ENCODE measurements at places on chromosomes 7 and 10.

- no peak for DNase-seq
Measured at GRCh38 chr7:36497775-36498174, 108.1 kb downstream of the ANLN start.

DNA sequence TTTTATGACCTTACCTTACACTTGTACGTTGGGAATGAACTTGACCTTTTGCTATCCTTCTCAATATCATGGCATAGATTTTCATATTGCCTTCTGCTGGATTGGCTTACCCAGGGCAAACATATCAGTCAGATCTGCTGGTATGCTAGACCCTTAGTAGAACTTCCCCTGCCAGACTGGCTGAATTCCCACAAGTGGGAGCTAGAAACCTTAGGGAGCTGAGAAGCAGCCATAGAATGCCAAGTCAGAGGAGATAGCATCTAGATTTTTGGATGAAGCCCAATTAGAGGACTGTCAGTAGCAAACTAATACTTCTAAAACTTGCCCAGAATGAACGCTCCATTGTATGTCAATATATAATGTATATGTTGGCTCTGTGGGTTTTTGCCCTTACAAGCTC lies 385.0 kb downstream of the NXPH1 start:
- no peak for DNase-seq

DNA sequence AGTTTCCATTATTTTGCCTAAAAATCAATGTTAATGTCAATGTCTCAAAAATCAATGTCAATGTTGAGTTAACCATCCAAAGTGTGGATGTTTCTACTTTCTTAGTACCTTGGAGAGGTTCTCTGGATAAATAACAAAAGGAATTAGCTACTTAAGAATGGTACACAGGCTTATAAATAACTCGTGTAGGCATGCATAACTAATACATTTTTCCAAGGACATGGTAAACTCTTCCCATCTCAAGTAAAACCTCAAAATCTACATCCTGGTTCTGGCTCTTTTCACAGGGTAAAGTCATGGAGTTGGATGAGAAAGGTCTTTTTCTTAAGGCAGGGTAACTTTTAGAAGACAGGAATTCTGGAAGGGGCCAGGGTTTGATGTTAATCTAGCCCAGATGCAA lies 59.9 kb downstream of the CAV1 start:
- no peak for DNase-seq

DNA sequence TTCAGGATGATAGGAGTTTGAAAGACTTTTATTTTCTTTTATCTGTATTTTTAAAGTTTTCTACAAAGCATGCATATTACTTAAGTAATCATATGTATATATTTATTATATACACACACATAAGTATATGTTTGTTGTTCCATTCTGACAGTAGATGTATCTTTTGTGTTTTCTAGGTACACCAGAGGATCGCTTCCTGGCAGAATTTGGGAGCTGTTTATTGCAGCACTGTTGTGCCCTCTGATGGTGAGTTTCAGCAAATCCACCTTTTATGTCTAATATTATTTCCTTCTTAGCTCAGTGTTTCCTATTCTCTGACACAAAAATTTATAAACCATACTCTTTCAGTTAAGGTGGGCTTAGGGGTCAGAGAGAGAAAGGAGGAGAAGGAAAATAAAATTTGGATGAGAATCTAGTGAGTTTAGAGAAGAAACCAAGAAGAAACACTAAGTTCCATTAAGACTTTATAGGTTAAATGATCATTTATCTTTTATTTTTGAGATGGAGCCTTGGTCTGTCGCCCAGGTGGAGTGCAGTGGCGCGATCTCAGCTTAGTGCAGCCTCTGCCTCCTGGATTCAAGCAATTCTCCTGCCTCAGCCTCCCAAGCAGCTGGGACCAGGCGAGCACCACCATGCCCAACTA lies 59.2 kb upstream of the OIT3 start:
- peak; percentile 41 for DNase-seq

DNA sequence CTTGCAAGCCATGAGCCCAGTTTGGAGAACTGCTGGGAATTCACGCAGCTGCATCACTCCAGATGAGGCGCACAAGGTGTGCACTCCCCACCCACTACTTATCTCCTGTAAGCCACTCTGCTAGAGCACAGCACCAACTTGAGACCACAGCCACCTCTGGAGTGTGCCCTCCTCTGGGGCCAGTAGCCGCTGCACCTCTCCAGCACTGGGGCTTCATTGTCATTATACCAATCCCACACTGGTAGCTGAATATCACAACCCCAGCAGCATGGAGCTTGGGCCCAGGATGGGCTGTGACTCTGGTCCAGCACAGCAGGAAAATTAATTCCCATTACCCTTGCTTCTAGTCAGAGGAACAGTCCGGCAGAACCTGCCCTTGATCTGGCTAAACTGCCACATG lies 125.6 kb downstream of the LSM5 start:
- no peak for DNase-seq

DNA sequence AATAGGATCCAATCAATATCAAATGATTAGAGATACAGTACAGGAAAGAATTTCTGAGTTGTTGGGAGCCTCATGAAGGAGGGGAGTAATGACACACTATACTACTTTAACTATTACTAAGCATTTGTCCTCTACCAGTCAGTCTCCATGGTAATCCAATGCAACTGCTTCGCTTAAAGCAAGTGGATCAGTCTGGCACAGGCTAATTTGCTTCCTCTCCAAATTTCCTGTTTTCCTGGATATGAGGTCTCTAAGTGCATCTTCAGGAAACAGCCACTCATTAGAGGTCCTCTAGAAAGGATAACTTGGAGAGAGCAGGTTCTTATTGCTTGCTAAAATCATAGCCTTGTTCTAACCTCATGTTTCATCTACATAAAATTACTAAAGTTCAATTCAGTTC lies 8.4 kb upstream of the SEPTIN7 start:
- peak; percentile 19 for DNase-seq

DNA sequence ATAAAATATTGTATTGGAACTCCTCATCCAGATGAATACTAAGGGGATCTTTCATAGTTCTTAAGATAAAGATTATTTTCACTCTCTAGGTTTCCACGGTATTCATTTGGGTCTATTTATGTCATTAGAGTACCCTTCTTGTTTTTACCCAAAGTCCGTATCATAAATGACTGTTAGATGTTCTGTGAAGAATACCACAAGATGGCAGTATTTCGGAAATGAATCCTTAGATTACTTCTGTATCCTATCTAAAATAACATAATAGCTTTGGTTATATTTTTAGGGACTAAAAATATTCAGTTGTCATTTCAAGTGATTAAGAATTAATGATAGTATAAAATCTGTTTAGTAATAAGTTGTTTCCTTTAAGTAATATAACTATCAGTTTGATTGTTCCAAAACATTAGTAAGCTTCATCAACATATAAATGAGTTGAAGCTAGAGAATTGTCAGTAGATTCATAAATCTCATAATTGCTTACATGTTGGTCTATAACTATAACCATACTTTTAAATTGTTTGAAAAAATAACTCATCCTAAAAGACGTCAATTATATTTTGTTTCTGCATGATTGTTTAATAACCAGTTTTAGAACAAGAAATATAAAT lies 337.5 kb upstream of the KCND2 start:
- DNase-seq = no peak

DNA sequence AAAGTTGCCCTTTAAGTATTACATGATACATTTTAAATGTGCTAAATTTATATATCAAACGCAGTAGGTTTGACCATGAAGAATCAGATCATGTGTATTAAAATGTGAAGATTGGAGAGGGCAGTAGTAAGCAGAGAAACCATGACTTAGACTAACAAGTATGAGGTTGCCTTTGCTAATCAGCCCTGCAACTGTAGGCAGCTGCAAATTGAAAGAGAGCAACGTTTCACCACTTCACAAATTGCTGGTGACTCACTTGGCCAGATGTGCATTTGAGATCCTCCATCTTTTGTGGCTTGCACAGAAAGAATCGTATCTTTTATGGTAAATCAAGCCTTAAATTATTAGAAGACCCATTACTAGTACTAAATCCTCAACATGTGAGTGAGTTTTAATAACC lies 10.1 kb upstream of the SEMA3A start:
- DNase-seq = no peak

DNA sequence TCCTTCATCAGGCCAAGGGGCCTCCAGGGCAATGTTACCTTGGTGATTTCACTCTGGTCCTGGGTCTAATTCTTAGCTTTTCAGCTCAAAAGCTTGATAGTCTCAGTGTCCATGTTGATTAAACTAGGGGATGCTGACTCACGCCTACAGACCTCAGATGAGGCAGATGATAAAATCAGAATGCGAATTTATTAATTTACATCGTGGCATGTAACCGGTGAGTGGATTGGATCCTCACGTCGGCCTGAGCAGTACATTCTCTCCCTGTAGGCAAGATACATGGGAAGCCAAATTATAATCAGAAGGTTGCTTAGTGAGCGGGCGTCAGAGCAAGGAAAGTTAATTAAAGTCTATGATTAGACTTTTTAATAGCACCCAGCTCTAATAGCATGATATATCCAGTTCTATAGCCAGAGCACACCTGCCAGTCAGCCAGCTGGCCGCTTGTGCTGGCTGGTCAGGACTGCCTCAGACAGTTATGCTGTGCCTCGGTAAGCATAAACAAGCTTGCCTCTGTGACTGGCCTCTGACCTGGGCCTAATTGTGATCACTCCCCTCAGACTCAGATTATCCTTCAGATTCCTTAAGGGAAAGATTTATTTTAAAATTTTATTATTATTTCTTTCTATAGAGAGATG lies 20.2 kb upstream of the CPA5 start:
- no peak for DNase-seq

DNA sequence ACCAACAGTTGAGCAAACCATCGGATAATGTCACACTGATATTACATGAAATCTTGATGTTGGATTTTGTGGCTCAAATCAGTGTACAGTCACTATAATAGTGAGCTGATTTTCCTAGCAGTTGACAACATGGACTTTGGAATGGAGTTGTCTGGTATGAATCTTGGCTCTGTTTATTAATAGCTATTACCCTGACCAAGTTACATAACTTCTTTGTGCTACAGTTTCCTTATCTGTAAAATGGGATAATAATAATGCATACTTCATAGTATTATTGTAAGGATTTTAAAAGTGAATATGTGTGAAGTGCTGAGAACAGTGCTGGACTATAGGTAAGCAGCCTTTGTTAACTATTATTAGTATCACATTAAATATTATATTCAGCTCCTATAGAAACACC lies 26.1 kb upstream of the ANLN start:
- no peak for DNase-seq

DNA sequence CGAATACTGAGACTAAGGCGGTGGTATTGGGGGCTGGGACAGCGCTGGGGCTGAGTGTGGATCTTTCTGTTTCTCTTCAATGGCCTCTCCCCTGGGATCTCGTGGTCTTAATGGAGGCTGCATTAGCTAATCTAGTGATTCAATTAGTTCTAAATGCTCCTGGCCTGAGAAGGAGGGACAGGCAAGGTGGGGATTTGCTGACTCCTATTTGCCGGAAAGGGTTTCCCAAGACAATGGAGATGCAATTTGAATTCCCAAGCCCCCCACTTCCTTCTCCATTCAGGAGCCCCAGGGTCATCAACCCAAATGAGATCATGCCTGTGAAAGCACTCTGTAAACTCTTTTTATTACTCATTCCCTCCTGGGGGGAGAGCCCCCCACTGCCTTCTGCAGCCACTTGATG lies 111.7 kb upstream of the PLXNA4 start:
- no peak for DNase-seq

DNA sequence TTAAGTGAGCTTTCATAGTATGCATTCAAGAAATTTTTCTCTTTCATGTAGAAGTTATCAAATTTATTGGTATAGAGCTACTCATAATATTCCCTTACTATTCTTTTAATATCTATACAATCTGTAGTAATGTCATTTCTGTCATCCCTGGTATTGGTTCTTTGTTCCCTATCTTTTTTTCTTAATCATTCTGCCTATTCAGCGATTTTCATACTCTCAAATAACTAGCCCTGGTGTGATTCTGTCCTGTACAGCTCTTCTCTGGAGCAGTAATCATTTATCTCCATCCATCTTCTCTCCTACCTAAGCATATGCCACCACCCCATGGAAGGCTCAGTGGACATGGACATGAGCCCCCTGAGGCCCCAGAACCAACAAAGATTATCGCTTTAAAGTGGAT lies 213.2 kb upstream of the NEBL start:
- DNase-seq = no peak

DNA sequence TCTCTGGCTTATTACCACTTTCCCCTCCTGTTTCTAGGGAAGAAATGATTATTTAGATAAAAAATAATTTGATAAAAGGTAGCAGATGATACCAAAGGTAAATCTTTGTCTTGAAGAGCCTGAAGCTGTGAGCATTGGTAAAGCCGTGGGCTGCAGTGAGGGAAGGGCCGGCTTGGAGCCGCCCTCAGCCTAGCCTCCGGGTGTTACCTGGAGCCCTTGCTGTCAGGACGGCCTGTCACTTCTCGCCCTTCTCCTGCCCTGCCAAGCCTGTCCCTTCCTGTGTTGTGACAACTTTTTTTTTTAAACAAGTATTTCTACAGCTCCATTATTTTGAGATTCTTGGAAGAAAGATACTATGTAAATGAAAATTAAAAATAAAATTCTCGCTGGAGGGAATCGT lies 7.0 kb downstream of the CUX1 start:
- no peak for DNase-seq

GRCh38 chr10:91409869-91410637 lies at the start of gene HECTD2:
TSS of gene HECTD2 (plus strand) at chr10:91410344. CDS start at chr10:91410439, 95 bp downstream.
- peak; percentile 84 for DNase-seq

DNA sequence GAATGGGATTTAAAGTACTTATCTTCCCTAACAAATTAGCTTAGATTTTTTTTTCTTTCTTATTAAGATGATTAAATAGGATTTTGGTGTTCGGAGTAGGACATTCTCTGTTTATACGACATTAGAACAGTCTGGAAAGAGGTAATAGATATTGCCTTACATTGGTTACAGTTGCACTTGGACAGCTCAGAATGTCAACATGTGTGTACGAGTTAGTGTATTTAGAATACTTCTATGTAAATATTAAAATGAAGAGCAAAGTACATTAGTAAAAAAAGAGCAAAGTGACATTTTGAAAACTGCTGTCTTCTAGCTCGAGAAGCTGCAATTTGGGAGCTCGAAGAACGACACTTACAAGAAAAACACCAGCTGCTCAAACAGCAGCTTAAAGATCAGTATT lies 51.5 kb downstream of the SLK start:
- DNase-seq = no peak

DNA sequence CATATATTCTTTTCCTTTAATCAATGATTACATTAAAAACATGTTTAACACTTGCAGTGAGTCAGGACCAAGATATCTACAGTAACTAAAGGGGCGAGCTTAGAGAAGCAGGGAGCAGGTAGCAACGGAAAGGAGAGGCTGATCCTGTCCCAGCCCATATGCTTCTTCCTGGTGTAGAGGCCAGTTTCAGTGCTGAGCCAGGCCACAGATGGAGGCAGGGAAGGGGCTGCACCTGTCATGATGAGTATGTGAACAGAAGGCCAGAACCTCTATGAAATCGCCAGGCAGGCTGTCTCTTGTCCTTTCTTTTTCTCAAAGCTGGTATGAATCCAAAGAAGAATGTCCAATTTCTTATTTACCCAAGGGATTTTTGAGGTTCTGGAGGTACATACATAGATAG lies 16.3 kb downstream of the REEP3 start:
- no peak for DNase-seq

GRCh38 chr10:75033399-75034130 lies 77.9 kb upstream of the SAMD8 start:
- no peak for DNase-seq

GRCh38 chr7:135445690-135446089 lies 64.2 kb downstream of the CNOT4 start:
- no peak for DNase-seq

GRCh38 chr7:34385384-34385783 lies 272.6 kb upstream of the NPSR1 start:
- DNase-seq = no peak

GRCh38 chr10:4033341-4033896 lies 248.4 kb upstream of the KLF6 start:
- no peak for DNase-seq

All from endothelial cell (in vitro differentiated cells).